Muscle of leg (tissue), 16 donors: ENCODE measurements at places on chromosomes 1 and 21. TPM values are rescaled to one million over a fixed set of nuclear protein-coding genes. Genes with fewer than 3 reads are reported as not detected.

DNA sequence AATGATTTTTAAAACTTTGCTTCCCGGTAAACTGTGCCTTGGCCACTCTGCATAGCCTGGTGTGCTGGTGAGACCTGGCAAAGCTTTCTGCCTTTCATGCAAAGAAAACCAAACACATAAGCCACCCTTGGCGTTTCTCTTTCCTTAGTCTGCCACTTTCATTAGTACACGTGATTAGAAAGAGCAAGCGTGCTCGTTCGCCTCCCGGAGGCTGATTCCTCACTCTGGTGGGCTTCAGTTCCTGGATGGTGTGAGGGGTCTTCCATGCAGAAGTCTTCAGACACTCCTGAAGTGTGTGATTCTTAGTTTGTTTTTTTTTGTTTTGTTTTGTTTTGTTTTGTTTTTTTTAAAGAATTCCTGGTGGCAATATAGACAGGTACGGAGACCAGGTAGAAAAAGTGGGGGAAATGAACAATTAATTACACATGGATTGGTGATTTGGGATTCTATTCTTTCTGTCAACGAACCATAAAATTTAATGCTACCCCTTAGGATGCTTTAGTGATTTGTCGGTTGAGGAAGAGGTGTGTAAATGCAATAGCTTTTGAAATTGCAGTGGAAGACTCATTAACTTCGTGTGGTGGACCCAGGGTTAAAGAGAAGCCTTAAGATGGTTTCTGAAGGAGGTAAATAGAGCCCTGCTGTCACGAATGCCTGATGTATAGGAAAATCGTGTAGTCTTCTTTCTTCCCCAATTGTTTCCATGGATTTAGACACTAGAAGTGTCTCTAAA is 2.1 kb downstream of the GALNT2 start:
- no peaks in the 10 kb centered on the region for H3K27me3 ChIP-seq
- no peak overlapping the region for H3K27ac ChIP-seq
- H3K4me1 ChIP-seq, result peaks cover 28% of the 10 kb centered on the region
- peak overlapping the region; percentile 85 for H3K4me3 ChIP-seq

DNA sequence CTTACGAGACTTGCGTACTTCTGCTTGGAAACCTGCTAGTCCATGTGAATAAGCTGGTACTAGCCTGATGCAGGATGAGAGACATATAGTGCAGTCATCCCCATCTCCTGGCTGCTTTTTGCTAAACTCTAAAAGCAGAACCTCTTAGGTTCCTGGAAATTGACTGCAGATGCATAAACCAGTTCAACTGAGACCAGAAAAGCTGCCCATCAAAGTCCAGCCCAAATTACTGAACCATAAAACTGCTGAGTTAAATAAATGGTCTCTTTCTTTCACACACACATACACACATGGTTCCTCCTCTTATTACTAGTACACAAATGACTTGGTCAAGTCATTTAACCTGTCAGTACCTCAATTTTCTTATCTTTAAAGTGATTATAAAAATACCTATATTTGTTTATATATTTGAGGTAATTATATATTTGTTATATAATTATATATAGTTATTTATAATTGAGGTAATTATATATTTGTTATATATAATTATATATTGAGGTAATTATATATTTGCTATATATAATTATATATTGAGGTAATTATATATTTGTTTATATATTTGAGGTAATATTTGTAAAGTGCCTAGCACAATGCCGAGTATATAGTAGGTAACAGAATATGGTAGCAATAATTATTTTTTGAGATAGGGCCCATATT is 25.2 kb upstream of the RABGAP1L start:
- no peak overlapping the region for H3K4me3 ChIP-seq
- no peaks in the 10 kb centered on the region for H3K36me3 ChIP-seq
- DNase-seq, result no peak
- H3K4me1 ChIP-seq, result no peaks in the 10 kb centered on the region
- no peaks in the 10 kb centered on the region for H3K27me3 ChIP-seq

DNA sequence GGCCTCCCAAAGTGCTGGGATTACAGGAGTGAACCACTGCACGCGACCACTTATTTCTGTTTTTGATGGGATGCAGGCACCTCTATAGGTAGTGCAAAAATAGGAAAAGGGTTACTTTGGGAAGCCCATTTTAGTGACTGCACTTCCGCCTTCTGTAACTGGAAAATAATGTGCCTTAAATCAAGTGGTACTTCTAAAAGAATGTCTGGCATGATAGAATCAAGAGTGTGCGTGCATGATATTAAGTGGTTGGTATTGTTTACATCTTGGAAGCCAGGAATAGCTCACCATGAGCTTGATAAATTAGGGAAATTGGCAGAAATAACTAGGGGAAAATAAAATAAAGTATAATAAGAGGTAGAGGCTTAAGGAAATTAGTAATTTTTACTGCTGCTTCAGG is 1067.0 kb downstream of the ADGRL2 start:
- no peak overlapping the region for H3K4me3 ChIP-seq
- DNase-seq, result no peak
- H3K27me3 ChIP-seq, result no peaks in the 10 kb centered on the region
- no peaks in the 10 kb centered on the region for H3K36me3 ChIP-seq

DNA sequence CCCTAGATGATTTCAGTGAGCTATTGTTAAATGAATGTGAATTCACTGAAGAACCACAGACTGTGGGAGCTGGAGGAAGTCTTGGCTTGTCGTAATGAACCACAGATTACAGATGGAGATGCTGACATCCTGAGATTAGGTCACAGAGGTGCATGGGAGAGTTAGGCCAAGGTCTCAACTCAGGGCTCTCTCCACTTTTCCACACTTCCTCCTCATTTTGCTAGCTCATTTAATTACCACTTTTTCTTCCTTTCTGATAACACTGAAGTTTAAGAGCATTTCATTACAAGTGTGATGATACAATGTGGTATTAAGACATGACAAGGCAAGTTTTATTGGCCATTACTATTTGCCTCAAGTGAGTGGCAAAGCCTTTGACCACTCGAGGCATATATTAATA is 30.8 kb downstream of the ST6GALNAC3 start:
- no peak for DNase-seq
- no peak overlapping the region for H3K27ac ChIP-seq
- no peaks in the 10 kb centered on the region for H3K36me3 ChIP-seq
- no peaks in the 10 kb centered on the region for H3K27me3 ChIP-seq

Gene KISS1
- 5.6 TPM for total RNA-seq

DNA sequence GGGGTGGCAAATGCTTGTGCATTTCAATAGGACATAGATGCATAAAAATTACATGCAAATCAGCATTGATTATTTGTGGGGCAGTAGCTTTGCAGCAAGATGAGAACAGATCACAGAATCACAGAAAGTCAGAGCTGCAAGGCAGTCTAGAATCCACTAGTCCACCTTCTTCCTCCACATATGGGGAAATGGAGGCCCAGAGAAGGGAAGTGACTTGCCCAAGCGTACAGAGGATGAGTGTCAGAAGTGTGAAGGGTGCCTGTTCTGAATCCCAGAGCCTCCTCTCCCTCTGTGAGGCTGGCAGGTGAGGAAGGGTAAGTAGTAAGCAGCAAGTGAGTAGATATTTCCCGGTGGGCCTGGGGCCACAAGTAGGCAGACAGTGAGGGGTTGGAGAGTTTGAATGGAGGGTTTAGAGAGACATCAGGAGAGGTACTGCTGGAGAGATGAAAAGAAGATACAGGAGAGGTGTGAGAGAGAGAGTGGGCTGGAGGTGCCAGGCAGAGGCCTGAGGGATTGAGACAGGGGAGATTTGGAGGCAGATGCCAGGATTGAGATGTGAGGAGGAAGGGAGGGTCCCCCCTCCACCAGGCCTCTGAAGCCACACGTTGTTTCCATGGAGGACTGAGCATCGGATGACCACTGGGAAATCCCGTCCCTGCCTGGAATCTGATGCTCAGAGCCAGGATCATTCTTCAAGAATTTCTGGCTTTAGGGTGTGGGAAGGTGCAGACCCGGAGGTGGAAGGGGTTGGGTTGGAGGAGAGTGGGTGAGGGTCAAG is 4.8 kb upstream of the MYOG start:
- DNase-seq, result peak; percentile 48
- peaks cover 64% of the 10 kb centered on the region for H3K4me1 ChIP-seq
- H3K4me3 ChIP-seq, result no peak overlapping the region
- H3K36me3 ChIP-seq, result no peaks in the 10 kb centered on the region

DNA sequence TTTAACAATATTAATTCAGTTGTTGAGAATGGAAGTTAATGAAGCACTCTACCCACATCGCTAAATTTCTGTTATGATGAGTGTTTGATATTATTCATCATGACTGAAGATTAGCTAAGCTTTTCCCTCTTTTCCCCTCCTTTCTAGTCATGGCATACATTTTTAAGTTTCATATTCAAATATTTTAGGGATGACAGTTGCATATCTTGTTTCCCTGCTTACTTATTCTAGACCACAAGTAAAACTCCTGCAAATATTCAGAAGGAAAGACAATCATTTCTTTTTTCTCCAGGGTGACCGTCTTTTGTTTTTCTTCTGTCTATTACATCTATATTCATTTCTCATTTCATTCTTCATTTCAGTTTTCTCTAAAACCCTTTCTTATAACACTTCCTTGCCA is 906.0 kb downstream of the ADGRL2 start:
- H3K27me3 ChIP-seq, result no peaks in the 10 kb centered on the region
- no peaks in the 10 kb centered on the region for H3K4me1 ChIP-seq
- no peaks in the 10 kb centered on the region for H3K36me3 ChIP-seq

DNA sequence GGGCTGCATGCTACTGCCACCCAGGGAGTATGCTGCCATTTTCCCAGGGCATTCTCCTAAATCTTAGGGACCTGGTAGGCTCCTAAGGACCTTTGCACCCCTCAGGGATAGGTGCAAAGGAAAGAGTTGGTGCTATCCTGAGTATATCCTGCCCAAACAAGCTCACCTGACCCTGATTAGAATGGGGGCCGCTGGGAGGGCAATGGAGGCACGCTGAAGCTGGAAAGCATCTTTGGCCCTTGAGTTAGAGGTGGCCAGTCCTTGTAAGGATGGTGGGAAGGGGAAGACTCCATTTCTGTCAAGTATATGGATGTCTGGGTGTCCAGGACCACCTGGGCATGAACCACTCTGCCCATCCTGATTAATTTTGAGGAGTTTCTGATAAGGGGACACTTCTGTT is 48.9 kb upstream of the A3GALT2 start:
- no peak for DNase-seq
- H3K4me3 ChIP-seq, result no peak overlapping the region
- no peak overlapping the region for H3K27ac ChIP-seq
- H3K36me3 ChIP-seq, result no peaks in the 10 kb centered on the region
- peaks cover 41% of the 10 kb centered on the region for H3K4me1 ChIP-seq

Gene ADAMTS5
- 13.0 TPM for total RNA-seq

GRCh38 chr1:230781594-230781993 is 34.4 kb downstream of the CAPN9 start:
- no peaks in the 10 kb centered on the region for H3K4me1 ChIP-seq
- DNase-seq, result peak; percentile 30
- no peaks in the 10 kb centered on the region for H3K27me3 ChIP-seq
- no peak overlapping the region for H3K4me3 ChIP-seq
- no peaks in the 10 kb centered on the region for H3K36me3 ChIP-seq

Gene LCA5L
- 0.84 TPM for total RNA-seq

Gene UBE2U
- not detected for total RNA-seq

DNA sequence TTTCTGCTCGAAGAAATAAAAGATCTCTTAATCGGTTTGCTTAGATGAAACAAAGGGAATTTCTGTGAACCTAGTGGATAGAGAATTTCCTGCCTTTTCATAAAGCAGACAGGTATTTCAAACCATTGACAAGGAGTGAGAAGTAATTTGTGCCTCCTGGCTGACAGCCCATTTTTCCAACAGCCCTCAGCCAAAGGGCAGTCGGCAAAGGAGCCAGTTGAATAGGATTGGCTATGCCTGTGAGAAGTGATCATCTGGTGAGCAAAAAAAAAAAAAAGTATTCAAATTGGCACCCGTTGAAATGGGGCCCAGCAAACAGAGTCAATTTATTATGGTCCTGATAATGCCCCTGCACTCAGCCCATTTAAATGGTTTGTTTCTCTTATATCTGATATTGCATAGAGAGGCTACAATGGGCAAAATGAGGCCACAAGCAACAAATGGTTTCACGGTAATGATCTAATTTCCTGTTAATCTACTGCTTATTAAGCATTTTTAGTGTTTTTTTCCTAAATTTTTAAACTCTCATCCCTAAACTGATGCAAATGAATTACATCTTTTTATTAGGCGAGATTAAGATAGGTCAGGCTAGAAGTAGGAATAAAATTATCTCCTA is 477.5 kb downstream of the NUF2 start:
- no peak overlapping the region for H3K4me3 ChIP-seq
- H3K4me1 ChIP-seq, result no peaks in the 10 kb centered on the region
- no peaks in the 10 kb centered on the region for H3K36me3 ChIP-seq
- DNase-seq, result no peak
- H3K27ac ChIP-seq, result no peak overlapping the region

GRCh38 chr1:56461158-56462127 is 117.9 kb downstream of the PLPP3 start:
- H3K4me1 ChIP-seq, result peaks cover 3% of the 10 kb centered on the region
- DNase-seq, result no peak
- no peak overlapping the region for H3K4me3 ChIP-seq
- no peaks in the 10 kb centered on the region for H3K36me3 ChIP-seq
- H3K27me3 ChIP-seq, result no peaks in the 10 kb centered on the region
- H3K27ac ChIP-seq, result no peak overlapping the region

DNA sequence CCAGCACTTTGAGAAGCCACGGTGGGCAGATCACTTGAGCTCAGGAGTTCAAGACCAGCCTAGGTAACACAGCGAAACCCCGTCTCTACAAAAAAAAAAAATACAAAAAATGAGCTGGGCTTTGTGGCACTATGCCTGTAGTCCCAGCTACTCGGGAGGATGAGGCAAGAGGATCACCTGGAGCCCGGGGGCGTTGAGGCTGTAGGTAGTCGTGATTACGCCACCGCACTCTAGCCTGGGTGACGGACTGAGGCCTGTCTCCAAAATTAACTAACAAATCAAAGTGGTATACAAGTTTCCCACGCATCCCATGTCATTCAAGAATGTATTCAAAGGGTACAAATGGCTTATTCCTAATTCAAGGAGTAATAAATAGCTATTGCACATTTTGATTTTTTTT is 2.4 kb downstream of the AUNIP start:
- H3K36me3 ChIP-seq, result no peaks in the 10 kb centered on the region
- no peak overlapping the region for H3K4me3 ChIP-seq
- no peak for DNase-seq
- no peak overlapping the region for H3K27ac ChIP-seq
- no peaks in the 10 kb centered on the region for H3K27me3 ChIP-seq
